ENCODE measurements at places on chromosomes 4 and X.
A peak's percentile ranks its signal among the peaks of the same experiment; 100 is the strongest.

- no peak for DNase-seq
Observed at GRCh38 chr4:145723336-145723735, 43.4 kb downstream of the C4orf51 start.

DNA sequence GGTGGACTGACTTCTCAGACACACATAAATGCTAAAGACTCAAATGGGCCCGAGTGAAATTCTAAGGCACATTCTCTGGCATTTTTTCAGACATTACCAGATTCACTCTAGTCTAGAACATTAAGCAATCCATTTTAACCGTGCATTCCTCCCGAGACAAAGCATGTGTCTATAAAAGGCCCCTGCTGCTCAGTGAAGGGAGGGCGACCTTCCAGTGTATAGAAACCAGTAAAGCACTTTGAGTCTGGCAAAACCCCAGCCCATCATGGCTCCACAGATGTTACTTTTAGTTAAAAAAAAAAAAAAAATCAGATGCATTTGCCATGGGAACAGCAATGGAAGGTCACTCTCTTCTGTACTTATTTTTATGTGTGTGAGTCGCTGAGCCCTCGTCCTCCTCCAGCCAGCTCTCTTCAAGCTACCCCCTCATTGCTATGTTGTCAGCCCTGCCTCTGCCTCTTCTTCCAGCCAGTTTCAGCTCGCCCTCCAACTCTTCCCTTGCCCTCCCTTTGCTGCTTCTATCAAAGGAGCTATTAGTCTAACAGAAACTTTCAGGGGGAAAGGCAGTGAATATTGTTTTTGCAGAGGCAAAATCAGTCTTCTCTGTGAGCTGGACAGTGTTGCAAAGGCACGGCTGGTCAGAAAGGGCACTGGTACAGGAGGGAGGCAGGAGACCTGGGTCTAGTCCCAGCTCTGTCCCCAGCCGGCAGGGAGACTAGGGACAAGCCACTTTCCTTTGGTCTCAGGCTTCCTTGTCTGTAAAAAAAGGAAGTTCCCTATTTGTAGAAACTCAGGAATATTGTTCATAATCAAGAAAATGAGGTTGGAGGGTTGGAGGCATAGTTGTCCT, 644.2 kb downstream of the ZNF674 start:
- peak; percentile 25 for DNase-seq

GRCh38 chrX:132875650-132876522, 82.5 kb downstream of the HS6ST2 start:
- no peak for DNase-seq

GRCh38 chrX:133332737-133333136, 82.6 kb downstream of the GPC4 start:
- no peak for DNase-seq

DNA sequence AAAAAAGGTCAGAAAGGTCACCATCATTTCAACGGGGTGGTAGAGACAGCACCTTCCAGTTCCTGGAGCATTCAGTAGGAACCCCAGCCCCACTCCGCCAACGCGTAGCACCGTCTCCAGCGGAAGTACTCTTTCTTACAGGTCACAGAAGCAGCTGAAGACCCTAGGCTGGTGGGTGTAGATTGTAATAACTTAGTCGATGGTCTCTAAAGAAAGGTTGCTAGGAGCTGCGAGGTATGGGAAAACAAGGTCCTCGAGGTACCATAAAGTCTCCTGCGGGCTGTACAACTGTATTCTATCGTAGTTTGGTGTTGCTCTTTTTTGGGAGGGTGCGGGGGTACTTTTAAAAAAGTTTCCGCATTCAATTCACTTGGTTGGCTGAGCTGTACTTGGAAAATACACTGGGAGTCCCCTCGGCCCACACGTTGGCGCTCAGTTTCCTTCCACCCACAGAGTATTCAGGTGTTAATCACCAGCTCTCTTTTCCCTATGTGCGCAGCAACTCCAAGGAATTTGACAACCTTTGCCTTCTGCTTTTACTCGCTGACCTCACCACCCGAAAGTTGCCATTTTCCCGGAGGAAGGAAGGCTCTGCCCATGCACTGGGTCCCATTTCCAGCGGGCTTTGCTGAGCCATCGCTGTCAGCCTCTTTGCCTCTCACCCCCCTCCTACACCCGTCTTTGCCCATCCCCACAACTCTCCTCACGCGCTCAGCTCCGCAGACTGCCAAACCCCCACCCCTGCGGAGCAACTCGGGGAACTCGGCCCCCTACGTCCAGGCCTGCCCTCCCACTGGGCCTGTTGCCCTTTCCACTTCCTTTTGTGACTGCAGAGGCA, 4.8 kb upstream of the SOX3 start:
- no peak for DNase-seq

DNA sequence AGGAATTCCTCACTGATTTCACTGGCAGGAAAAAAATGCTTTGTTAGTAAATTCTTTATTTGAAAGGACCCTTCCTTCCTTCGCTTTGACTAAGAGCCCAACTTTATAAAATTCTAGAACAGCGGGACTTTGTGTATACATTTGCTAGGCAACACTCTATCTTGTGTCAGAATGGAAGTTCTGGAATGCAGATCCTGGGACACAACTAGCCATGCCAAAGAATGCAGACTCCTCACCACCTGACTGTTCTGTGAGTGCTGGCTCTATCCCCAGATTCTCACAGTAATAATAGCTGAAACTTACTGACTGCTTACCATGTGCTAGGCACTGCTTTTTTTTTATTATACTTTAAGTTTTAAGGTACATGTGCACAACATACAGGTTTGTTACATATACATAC, 73.3 kb upstream of the ZDHHC15 start:
- no peak for DNase-seq
